Stimulated activated naive CD4-positive, alpha-beta T cell treated with Interleukin-2 at 50 U/mL for 16 hours (primary cell): ENCODE measurements at places on chromosomes 5 and 9.

DNA sequence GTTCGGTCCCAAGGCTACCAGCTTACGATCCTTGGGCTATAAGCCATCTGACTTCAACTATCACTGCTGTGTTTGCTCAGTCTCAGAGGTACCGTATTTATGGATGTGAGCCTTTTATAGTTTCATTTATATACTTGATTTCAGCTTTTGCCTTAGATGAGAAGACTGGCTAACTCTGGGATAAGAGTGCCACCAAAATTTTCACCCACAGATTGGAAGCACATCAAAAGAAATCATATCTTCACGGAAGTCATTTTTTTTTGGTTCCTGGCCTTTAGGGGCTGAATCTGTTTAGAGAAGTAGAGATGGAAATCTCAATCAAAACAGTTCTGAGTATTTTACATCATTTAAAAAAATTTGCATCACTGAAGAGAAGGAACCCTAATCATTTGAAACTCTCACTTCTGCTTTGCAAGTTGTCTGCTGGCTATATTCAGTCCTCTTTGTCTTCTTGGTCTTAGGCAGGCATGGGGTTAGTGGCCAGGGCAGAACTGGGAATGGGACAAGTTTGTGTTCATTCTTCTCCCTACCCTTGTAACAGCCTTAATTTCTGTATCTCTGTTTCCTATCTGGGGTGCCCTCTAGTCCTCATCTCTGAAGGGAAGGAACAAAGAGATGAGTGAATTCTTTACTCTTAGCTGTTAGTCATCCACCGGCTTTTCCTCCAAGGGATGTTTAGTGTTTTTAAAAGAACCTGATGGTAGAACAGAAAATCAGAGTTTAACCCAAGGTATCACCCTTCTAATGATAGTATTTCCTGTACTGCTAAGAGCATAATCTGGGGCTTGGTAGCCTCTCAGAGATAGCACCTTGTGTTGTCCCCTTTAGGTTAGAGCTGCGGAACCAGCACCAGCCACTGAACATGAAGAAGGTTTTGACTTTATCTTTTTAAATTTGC, 14.1 kb upstream of the TNFAIP8 start:
- no peak for DNase-seq

- DNase-seq, result no peak
Observed at GRCh38 chr5:72480841-72481240, 26.4 kb downstream of the ZNF366 start.

DNA sequence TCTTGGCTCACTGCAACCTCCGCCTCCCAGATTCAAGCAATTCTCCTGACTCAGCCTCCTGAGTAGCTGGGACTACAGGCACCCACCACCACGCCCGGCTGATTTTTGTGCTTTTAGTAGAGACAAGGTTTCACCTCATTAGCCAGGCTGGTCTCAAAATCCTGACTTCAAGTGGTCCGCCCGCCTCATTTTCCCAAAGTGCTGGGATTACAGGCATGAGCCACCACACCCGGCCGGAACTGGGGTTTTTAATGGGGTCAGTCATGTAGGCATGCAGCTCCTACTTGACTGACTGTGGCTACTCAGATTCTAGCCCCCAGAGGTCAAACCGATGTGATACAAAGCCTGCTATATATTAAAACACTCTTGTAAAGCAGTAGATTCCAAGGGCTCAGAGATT, 631.7 kb downstream of the MAT2B start:
- DNase-seq, result no peak

- DNase-seq, result no peak
Observed at GRCh38 chr5:10734832-10735523, 26.1 kb downstream of the DAP start.

DNA sequence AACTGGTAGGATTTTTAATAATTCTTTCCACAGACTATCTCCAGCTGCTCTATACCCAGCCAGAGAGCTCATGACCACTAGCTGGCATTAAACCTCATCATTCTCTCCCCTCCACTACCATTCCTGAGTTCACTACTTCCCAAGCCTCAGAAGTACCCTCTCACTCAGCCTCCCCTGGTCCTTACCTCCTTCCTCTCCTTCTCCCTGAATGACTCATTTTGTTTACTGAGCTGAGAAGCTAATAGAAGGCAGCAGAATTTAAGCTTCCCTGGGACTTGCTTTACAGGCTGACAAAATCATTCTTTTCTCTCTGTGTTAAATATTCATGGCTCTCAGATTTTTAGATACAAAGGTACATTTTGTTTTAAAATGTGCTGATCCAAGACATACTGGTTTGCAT, 305.4 kb downstream of the TLR4 start:
- DNase-seq, result no peak

DNA sequence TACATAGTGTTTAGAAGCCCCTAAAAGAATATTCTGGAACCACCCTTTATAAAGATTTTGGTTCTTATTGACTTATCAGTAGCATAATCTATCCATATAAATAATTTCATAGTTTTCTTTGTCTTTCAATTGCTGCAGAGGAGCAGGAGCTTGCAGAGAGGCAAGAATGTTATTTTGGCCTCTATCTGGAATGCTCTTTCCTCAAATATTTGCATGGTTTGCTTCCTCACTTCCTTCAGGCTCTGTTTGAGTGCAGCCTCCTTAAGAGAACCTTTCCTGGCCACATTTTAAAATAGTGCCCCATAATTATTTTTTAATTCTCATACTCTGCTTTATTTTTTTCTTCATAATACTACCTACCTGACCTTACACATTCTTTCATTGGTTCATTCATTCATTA, 1.5 kb downstream of the C5 start:
- no peak for DNase-seq

DNA sequence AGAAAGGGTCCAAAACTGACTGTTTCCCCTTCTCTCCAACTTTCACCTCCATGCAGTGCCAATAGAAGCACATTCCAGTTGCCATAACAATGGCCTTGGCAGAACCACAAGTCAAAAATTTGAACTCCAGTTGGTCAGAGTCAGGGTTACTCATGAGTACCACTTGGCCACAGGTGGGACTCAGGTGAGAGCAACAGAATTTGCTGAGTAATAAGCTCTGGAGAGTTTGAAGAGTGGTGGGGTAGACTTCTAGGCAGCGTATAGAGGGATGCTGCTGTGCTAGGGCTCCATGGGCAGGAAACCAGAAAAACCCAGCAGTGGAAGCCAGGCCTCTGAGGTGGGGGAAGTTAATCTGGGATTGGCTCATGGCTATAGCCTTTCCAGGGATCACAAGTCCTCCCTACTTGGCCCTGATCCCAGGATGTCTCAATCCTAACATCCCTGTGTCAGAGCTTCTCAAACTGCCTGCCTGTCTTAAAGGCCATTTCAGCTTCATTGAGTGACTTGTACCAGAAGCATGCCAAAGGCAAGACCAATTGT, 30.2 kb downstream of the SNX18 start:
- no peak for DNase-seq

- no peak for DNase-seq
Observed at GRCh38 chr5:84299959-84300358, 84.7 kb downstream of the EDIL3 start.

- DNase-seq, result no peak
Observed at GRCh38 chr5:95841914-95842812, 19.6 kb upstream of the GLRX start.

GRCh38 chr5:142507531-142508372, 178.1 kb downstream of the FGF1 start:
- peak; percentile 42 for DNase-seq

DNA sequence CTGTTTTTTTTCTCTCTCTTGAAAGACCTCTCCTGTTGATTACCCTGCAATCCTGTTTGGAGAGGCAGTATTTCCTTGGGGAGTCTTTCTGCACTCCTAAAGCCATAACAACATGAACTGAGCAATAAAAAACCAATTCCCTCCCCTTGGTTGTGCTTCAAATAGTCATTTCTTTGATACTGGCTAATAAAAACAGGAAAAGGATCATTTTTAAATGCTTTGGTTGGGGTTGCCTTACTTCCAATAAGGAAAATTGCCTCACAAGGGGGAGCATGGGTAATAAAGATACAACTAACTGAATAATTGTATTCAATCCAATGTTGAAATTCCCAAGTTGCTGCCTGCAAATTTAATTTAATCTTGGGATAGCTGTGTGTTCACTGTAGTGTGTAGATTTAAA, 13.9 kb downstream of the FBXL7 start:
- no peak for DNase-seq
